ENCODE measurements at places on chromosomes 7 and 10. TPM values are rescaled to one million over a fixed set of nuclear protein-coding genes. Genes with fewer than 3 reads are reported as not detected.

- no peak for DNase-seq
These were observed 175.2 kb upstream of the ASAH2 start for GRCh38 chr10:50426485-50426884.

DNA sequence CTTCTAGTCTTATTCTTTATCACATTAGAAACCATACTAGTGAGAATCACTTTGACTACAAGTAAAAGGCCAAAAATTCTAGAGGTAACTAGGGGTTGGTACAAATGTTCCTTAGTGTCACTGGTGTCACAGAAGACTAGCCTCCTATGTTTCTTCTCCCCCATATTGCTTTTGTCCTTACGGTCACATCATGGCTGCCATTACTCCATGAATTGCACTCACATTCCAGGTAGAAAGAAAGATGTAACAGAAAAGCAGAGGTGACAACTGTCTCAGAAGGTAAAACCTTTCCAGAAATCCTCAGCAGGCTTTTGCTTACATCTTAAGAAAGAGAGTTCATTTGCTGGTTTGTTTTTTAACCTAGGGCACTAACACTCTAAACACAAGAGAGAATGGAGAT, 42.9 kb downstream of the USP6NL start:
- DNase-seq: no peak

- DNase-seq: no peak
These were observed 101.6 kb downstream of the SORBS1 start for GRCh38 chr10:95459446-95460045.

GRCh38 chr10:111148440-111148839, 71.6 kb downstream of the ADRA2A start:
- DNase-seq: no peak

DNA sequence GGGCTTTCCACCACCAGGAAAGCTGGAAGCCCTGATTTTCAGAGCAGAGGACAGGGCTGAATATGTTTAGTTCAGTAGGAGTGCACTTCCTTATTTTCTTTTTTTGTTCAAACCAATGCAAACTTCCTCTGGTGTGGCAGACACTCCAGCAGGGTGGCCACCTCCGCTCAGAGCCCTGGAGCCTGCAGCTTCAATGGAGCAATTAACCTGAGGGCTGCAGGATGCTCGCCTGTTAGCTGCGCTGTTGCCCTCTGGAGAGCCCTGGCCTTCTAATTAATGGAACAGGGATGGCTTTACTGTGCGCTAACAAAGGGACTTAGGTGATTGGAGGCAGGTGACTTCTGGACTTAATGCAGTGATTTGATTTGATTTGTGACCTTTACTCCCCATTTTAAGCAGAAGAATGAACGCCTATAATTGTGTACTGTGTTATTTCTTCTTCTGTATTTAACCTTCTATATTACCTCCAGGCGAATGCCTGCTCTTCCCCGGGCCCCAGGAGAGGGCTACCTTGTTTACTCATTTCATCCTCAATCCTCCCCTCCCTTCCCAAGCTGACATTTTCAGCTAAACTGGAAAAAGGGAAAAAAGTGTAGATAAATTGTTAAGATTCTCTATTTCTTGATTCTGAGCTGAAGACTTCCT, 123.0 kb upstream of the CTBP2 start:
- no peak for DNase-seq

LRGUK gene
- total RNA-seq: 0.12 TPM
